Activated T-cell treated with anti-CD3 and anti-CD28 coated beads, Interleukin-2, amount 50 U/mL, for 72 hours (primary cell): ENCODE measurements at places on chromosomes 2 and 18.

GRCh38 chr2:226399006-226399405 is 400.6 kb downstream of the IRS1 start:
- peaks cover 7% of the 10 kb centered on the region for H3K27me3 ChIP-seq
- H3K27ac ChIP-seq = no peak overlapping the region
- DNase-seq = no peak

DNA sequence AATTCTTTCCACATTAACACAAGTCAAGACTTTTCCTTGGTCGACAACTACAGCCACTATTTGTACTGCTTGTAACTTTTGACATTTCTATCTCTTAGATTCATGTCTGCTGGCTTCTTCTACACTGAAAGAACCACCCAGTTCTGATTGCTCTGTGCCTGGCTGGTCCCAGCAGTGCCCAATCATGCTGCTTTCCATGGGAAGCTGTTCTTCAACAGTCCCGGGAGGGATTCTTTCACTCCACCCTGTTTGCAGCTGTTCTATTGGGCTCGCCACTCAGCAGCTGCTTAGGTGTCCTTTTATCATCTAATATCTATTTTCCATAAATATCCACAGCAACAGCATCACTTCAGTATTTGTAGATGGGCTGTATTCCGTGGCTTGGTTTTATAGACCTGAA is 471.1 kb upstream of the SMIM21 start:
- H3K27ac ChIP-seq = no peak overlapping the region
- peaks cover 14% of the 10 kb centered on the region for H3K27me3 ChIP-seq
- no peaks in the 10 kb centered on the region for H3K4me1 ChIP-seq

- peaks cover 3% of the 10 kb centered on the region for H3K36me3 ChIP-seq
- DNase-seq = no peak
Measured at GRCh38 chr2:165757906-165758675, 36.0 kb downstream of the GALNT3 start.

- no peak overlapping the region for H3K27ac ChIP-seq
- H3K36me3 ChIP-seq = peaks cover 4% of the 10 kb centered on the region
- DNase-seq = no peak
- H3K4me1 ChIP-seq = peaks cover 11% of the 10 kb centered on the region
- peaks cover 13% of the 10 kb centered on the region for H3K27me3 ChIP-seq
Measured at GRCh38 chr18:61998957-61999356, 106.2 kb upstream of the RNF152 start.

- DNase-seq = no peak
- H3K36me3 ChIP-seq = no peaks in the 10 kb centered on the region
- no peak overlapping the region for H3K27ac ChIP-seq
- no peaks in the 10 kb centered on the region for H3K27me3 ChIP-seq
- H3K4me1 ChIP-seq = no peaks in the 10 kb centered on the region
Measured at GRCh38 chr2:17258861-17259260, 259.4 kb downstream of the RAD51AP2 start.
